ENCODE measurements at places on chromosomes 2 and 18. TPM values are rescaled to one million over a fixed set of nuclear protein-coding genes. Genes with fewer than 3 reads are reported as not detected.

The ZNF514 gene
- 13.1 TPM for polyA plus RNA-seq

The ABCB11 gene
- 0.23 TPM for polyA plus RNA-seq

The PIEZO2 gene
- 48.8 TPM for polyA plus RNA-seq

The ERICH2 gene
- 0.66 TPM for polyA plus RNA-seq

The IL36RN gene
- not detected for polyA plus RNA-seq

The SMAD2 gene
- polyA plus RNA-seq, result 52.0 TPM

The CNTNAP5 gene
- 0.13 TPM for polyA plus RNA-seq

The DPP4 gene
- polyA plus RNA-seq, result 13.1 TPM

The CXCR4 gene
- polyA plus RNA-seq, result 29.5 TPM

The CRYGD gene
- not detected for polyA plus RNA-seq

The TET3 gene
- polyA plus RNA-seq, result 6.5 TPM

The ZNF519 gene
- 9.5 TPM for polyA plus RNA-seq

The RESP18 gene
- not detected for polyA plus RNA-seq

The NOSTRIN gene
- polyA plus RNA-seq, result 11.8 TPM

The TCF4 gene
- 116 TPM for polyA plus RNA-seq

The TTN gene
- 177 TPM for polyA plus RNA-seq

The TMEFF2 gene
- polyA plus RNA-seq, result 27.9 TPM

The CYP27A1 gene
- polyA plus RNA-seq, result 20.1 TPM

The VWC2L gene
- polyA plus RNA-seq, result not detected

The PMAIP1 gene
- polyA plus RNA-seq, result 38.8 TPM

The BMPR2 gene
- polyA plus RNA-seq, result 40.8 TPM

The UGT1A8 gene
- not detected for polyA plus RNA-seq

The LRP2 gene
- polyA plus RNA-seq, result 0.13 TPM
